ENCODE measurements at places on chromosomes 2 and 18.

GRCh38 chr2:46014911-46015654 lies 282.1 kb upstream of the EPAS1 start:
- DNase-seq: no peak

DNA sequence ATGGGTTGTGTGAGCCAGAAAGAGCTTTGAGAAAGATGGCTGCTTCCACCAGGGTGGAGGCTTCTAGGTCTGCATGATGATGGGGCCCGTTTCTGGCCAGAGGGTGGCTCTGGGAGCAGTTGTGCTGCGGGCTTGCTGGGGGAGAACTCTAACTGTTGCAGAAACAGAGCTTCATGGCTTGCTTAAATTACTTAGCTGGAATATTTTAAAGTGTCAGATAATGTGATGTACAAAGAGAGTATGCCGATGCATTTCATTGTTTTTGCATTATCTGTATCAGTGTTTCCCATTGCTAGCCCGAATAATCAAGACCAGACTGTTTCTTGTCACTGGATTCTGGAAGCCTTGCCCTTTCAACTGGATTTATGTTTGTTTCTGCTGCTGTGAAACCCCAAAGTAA lies 6.3 kb upstream of the DRC1 start:
- no peak for DNase-seq

GRCh38 chr18:75036917-75037688 lies 171.8 kb downstream of the PTGR3 start:
- DNase-seq: no peak

GRCh38 chr2:163778045-163778781 lies 42.4 kb upstream of the FIGN start:
- no peak for DNase-seq

GRCh38 chr2:5693287-5694201 lies 1.4 kb downstream of the SOX11 start:
- DNase-seq: no peak
